Substantia nigra (tissue), 51 donors: ENCODE measurements at places on chromosomes 13 and 19.

DNA sequence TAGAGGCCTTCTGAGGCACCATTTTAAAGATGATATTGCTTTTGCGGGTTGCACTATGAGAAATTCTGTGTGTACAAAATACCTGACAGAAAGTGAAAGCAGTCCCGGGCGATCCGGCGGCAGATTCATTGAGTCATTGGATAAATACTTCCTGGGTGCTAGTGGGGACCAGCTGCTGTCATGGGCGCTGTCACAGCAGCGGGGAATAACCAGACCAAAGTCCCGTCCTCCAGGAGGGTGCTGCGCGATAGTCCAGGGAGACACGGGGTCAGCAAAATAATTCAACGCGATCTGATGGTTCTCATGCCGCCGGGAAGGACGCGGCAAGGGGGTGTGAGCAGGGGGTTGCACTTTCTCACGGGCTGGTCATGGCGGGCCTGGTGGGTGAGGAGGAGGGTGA is 13.5 kb downstream of the ZFR2 start:
- no peak for DNase-seq

DNA sequence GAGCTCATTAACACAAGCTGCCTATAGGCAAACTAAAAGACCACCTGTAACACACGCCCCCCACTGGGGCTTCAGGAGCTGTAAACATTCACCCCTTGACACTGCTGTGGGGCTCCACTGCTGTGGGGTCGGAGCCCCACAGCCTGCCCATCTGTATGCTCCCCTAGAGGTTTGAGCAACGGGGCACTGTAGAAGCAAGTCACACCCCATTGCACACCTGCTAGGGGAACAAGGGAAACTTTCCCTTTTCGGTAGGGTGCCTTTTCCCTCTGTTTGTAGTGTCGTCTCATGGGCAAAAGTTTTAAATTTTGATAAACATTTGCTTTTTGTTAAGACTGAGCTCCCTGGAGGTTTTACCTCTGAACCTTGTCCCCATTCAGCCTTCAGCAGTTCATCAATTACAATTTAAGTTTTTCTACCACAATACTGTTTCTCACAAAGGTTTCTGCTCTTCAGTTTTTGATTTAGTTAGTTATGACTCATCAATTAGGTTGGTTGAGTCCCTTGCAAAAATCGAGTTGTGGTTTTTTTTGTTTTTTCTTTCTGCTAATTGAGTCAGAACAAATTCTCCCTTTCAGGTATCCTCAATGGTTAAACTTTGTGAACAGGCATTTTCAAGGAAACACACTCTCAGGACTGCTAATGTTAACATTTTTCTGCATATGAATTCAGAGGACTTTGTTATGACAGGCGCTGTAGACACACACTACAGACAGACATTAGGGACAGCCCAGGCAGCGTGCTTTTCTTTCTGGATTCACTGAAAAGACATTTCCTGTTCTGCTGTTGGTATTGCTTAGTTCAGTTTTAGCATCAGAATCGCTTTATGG is 35.1 kb downstream of the ZNF433 start:
- DNase-seq: no peak

GRCh38 chr19:6686628-6686975 is 16.6 kb upstream of the TNFSF14 start:
- DNase-seq: no peak

DNA sequence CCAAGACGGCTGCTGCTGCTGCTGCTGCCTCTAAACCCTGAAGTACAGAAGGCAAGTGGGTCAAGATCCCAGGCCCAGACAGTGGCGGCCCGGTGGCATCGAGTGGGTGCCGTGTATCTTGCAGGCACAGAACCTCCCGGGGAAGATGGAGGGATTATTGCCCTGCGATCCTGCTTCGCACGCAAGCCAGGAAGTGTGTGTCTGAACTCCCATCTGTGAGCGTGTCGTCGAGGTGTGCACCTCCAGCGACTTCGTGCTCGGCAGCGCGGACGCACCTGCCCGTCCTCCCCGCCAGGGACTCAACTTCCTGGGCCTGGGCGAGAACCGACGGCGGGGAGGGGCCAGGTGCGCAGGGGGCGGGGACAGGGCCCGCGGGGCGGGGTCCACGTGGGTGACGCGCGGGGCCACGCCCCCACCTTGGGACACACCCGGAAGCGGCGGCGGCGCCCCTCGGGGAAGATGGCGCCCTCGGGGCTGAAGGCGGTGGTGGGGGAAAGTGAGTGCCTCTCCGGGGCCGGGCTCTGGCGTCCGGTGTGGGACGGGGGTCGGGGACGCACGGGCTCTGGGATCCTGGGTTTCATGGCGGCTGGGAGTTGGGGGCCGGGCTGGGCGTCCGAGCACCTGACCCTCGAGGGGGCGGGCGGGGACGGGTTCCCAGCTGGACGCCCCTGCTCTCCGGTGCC is at the start of gene STXBP2:
Gene STXBP2 (plus strand): TSS at position 420 of the 683 bp plus-strand sequence. CDS start 40 bp downstream, at position 460.
- DNase-seq: peak; percentile 10

DNA sequence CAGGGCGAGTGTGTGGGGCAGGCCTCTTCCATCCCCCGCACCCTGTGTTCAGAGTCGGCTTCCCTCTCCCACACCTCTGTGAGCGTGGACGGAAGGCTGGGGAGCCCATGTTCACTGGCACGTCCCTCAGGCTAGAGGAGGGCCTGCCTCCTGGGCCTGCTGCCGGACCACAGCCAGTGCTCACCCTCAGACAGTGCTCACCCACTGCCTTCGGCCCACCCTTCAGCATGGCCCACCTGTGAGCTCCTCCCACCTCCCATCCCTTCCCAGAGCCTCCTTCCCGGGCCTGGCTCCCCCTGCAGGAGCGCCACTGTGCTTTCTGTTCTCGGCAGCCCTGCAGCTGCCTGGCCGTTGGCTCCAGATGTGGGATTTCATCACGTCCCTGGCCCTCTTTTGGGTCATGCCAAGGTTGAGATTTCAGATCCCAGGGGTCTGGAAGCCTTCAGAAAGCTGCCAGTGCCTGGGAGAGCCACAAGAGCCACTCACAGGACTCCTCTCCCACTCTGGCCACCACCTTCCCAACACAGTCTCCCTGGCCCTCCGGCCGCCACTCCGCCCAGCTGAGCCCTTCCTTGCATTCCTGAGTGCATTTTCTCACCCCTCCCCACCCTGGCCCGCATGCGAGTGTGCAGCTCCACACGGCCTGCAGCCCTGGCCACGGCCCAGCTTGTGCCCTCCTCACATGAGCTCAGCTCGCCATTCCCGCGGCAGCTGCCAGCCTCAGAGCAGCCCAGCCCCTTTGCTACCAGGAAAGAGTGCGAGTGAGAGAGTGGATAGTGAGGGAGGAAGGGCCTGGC is 25.3 kb downstream of the CAPN12 start:
- DNase-seq: peak; percentile 61

GRCh38 chr13:48879432-48879831 is 96.3 kb upstream of the FNDC3A start:
- no peak for DNase-seq

- DNase-seq: no peak
Measured at GRCh38 chr13:74298923-74299322, 164.7 kb upstream of the KLF12 start.

GRCh38 chr13:92574499-92574898 is 652.1 kb upstream of the GPC6 start:
- DNase-seq: no peak

- no peak for DNase-seq
Measured at GRCh38 chr13:30559274-30559673, 58.4 kb upstream of the USPL1 start.

DNA sequence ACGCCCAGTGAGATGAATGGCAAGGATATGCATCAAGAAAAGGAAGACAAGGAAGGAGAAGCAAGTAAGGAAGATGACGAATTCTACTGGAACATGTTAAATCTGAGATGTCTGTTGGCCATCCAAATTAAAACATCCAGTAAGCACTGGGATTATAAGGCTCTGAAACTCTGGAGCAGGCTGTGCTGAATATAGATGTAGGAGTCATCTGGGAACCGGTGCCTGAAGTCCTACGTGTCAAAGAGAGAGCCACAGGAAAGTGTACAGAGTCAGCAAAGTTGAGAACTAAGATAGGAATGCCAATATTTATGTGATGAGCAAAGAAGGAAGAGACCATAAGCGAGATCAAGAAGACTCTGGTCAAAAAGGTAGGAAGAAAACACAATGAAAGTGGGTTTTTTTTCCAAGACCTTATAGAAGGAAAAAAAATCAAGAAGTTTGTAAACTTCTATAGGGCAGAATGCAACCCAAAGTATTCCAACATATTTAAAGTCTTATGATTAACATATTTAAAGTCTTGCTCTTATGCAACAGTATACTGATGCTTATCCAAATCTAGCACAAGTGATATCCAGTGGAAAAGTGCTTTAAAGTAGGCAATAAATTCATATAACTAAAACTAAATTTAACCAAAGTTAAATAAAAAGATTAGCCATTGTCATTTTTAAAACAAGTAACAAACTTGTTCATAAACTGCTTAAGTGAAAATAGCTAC is 51.2 kb upstream of the EEF1AKMT1 start:
- DNase-seq: no peak

DNA sequence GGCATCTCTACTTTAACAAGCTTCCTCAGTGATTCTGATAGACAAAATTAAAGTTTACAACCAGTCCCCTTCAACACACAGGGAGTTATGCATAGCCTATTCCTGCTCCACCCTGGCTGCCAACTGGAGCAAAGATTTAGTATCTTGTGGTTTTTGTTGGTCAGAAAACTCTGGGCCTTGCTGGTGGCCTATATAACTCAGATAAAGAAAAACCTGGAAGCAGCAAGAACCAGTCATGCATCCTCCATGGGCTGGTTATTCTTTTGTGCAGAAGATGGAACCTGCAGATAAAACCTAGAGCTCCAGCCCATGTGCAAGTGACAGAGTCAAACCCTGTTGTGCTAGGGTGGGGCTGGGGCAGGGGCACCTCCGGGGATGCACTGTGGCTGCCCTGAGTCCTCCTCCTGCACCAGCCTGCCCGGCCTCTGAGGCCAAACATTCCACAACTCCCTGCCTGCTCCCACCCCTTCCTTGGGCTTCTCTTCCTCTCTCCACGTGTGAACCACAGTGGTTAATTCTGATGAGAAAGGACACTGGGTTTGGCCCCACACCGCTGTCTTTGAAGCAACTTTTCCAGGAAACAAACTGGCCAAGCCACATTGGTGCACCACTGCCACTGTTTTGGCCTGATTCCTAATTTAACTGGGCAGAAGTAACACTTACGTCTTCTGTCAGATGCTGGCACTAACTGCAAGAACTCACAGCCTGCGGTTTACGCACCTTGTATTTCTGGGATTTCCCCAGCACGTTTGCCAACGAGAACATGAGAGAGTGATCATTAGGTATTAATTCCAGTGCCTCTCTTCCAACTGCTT is 23.3 kb upstream of the GGACT start:
- DNase-seq: no peak

- DNase-seq: no peak
Measured at GRCh38 chr19:55535173-55535964, 1.6 kb downstream of the SBK2 start.

- DNase-seq: no peak
Measured at GRCh38 chr13:112898621-112899280, 70.3 kb upstream of the MCF2L start.

DNA sequence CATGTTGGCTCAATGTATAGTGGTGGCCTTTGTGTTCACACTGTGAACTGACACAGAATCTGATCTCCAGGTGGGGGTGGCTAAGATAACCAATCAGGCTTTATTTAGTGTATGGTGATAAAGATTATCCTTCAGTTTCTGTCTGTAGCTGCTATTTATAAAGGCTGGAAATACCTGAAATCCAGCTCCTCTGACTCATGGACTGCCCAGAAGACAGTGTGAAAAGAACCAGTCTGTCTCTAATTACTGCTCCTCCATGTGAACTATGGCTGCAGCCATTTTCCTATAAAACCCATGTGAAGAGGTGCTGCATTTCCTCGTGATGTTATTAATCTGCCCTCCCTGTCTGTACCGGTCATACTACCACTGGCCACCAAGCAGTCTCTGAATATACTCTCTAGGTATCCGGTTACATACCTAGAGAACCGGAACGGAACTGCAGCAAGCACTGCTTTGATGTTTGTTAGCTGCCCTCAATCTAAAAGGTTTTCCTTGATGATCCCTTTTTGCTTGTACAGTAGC is 238.0 kb downstream of the LHFPL6 start:
- no peak for DNase-seq

GRCh38 chr13:76446191-76446590 is 440.0 kb downstream of the KCTD12 start:
- DNase-seq: no peak

DNA sequence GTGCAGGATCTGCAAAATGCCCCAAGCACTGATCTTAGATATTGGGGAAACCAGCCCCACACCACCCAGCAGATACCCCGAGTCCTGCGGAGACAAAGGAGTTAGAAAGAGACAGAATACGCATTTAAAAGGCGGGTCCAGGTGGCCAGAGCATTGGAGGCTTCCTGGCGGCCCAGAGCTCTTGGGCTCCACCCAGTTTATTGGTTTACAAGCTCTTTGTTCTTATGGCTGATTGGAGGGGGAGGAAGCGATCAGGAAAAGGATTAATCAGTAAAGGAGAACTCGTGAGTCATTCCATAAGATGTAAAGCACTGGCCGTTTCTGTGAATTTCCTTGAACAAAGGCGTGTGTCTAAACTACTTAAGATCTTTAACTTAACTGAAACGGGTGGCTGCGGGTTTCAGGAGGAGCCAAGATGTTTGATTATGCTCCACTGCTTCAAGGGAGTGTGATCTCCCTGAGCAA is 926 bp downstream of the ZNF587 start:
- no peak for DNase-seq

DNA sequence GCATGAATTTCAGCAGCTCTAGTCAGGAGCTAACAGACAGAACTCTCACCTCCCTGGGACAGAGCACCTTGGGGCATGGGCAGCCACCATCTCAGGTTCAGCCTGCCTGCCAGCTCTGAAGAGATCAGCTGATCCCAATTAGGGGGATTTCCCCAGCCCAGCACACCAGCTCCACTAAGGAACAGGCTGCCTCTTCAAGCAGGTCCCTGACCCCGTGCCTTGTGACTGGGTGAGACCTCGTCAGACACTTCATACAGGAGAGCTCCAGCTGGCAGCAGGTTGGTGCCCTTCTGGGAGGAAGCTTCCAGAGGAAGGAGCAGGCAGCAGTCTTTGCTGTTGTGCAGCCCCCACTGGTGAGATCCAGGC is 84.5 kb upstream of the UFM1 start:
- no peak for DNase-seq

- no peak for DNase-seq
Measured at GRCh38 chr13:42337808-42338600, 66.1 kb downstream of the AKAP11 start.
